ENCODE measurements at places on chromosomes 11 and 22.

DNA sequence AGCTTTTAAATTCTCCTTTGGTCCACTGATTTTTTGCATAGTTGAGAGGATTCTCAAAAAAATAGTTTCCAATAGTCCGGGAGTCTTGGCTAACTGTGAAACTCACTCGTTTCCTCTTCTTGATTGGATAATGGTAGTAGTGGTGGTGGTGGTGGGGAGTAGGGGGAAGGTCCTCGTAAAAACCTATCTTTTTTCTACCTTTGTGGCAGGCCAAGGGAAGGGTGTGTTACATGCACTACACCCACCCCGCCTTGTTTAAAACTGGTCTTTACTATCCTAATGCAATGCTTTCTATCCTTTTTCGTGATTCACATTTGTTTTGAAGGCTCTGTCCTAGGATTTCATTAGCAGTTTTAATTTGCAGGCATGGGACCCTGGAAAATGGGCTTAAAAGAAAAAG, 4.8 kb downstream of the TEAD1 start:
- no peak for DNase-seq

DNA sequence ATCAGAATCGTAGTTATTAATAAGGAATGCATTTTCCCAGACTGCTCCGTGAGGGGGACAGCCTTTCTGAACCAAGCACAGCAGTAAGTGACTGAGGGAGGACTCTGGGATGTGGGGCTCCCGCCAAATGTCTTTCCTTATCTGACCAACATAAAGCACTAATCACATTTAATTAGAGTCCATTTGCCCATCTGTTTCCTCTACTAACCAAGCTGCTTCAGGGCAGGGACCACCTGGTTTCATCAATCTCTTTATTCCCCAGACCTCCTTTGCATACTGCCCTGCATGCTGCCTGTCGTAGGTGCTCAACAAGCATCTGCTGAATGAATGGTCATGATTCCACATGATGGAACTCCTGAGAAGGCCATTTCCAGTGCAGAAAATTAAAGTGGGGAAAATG, 29.4 kb downstream of the SMCO4 start:
- DNase-seq, result no peak

GRCh38 chr11:72209101-72209500, 7.5 kb upstream of the FOLR2 start:
- DNase-seq, result no peak

GRCh38 chr11:5923794-5924193, 18.3 kb upstream of the OR56A3 start:
- DNase-seq, result no peak

GRCh38 chr22:46275455-46276122, 7.8 kb downstream of the TTC38 start:
- no peak for DNase-seq

Measured in activated CD4-positive, alpha-beta T cell treated with anti-CD3 and anti-CD28 coated beads, Interleukin-2, amount 50 U/mL, for 48 hours (primary cell).